ENCODE measurements at places on chromosomes 5 and 9.

GRCh38 chr5:42572313-42572712, 149.1 kb downstream of the GHR start:
- no peak for DNase-seq

DNA sequence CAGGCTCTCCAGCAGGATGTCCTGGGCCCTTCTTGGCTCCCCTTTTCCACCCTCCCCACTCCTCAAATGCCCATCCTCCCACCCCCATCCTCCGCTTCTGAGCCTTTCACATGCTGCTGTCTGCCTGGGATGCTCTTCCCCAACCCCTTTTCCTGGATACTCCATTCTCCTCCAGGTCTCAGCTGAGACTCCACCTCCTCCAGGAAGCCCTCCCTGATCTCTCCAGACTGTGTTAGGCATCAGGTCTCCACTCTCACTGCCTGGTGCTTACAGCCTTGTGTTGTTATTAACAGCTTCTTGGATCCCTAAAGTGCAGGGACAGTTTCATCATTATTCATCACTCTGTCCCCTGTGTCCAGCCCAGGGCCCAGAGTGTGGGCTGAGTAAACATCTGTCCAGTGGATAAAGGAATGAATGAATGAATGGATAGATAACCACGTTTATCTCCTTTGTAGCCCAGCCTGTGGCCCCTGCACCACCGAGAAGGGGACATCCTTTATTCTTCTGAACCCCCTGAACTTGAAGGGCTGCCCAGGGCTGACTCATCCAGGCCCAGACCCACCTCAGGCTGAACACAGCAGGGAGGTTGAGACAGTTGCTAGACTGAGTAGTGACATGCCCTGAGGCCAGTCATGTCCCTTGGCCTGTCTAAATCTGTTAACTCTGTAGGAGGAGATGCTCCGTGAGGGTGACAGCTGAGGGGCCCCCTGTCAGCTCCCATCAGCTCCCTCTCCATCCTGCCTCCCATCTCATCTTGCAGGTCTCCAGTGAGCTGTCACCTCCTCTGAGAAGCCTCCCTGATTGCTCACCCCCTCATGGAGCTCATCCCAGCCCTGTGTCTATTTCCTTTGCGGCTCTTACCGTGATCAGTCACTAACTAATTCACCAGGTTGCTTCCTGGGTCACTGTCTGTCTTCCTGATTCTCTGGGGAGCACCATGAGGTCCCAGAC, 14.6 kb upstream of the LAMC3 start:
- no peak for DNase-seq

DNA sequence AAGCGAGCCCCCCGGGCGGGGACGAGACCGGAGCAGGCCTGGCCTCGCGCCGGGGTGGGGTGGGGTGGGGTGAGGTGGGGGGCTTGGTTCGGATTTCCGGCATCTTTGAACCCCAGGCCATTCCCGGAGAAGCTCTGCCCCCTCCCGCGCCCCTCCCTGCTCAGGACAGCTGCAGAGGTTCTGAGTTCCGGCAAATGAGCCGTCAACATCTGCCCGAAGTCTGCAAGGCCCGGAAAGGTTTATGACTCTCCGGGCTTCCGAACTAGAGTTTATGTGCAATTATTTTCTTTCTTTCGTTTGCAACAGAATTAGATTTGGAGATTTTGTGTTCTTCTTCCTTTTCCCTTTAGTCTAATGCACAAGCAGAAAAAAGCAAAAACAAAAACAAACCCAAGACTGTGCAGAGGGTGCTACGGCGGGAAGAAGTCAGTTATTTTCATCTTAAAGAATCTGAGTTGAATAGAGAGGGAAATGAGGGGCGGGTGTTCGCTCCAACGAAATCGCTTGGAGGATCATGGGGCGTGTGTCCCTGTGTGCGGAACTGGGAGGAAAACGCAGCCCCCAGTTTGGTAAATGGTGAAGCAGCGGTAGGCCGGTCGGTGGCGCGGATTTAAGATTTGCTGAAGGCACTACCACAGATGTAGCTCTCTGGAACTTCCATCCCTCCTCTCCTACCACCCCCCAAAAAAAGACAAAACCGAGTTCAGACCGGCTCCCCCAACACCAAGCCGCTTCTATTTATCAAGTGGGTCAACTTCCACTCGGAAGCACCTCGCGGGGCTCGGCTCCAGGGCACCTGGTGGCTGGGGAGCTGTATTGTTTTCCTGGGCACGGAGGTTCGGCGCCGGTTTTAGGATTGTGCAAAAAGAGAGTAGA, 4.8 kb downstream of the LHX2 start:
- no peak for DNase-seq

GRCh38 chr5:133356396-133356983, 255.9 kb downstream of the FSTL4 start:
- no peak for DNase-seq

GRCh38 chr9:130782886-130783530, 52.0 kb upstream of the ABL1 start:
- DNase-seq = no peak

DNA sequence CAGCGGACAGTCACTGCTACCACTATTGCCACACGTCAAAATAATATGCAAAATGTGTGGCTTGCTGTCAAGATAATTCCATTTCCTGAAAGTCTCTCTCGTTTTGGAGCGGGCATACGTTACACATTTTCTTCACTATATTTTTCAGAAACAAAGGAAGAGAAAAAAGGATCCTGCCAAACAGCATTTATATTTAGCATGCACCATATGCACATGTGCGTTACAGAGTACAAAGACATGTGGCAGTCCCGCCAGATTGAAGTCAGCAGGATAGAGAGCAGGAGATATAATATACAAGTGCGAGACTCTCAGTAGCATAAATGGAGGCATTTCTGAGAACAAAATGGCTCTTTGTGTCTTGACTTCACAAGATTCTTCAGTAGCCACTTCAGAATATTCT, 221.6 kb upstream of the KIF2A start:
- DNase-seq = no peak

- no peak for DNase-seq
These were observed 326.2 kb upstream of the IRX2 start for GRCh38 chr5:3077684-3078083.

GRCh38 chr5:43016217-43016779, 23.8 kb downstream of the ANXA2R start:
- no peak for DNase-seq

DNA sequence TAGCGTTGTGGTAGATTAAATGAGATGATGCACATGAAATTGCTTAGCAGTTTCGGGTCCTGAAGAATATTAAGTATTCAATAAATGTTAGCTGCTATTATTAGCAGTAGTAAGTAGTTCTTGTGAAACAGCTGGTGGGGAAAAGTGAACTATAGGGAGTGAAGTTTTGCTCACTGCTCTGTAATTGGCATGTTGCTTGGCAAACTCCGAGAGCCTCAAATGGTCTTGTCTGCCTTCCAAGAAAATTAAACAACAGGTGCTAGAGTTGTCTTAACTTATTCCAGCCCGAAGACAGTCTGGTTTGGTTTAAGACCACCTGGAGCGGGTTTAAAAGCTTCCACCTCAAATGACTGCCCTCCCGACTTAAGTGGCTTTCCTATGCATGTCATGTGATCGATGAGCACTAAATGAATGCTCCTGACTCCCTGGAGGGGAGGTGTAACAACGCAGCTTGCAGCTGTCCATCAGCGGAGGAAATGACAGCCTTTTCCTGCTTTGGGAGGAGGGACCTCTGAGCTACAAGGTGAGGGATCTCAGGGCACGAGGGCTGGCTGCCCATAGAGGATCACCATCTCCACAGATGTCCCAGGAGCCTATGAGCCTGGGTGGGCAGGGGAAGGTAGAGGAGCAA, 202.9 kb upstream of the PANK3 start:
- DNase-seq = no peak

- DNase-seq = no peak
These were observed 87.6 kb upstream of the PLCXD3 start for GRCh38 chr5:41598011-41598410.

GRCh38 chr5:177366528-177367322, 9.0 kb downstream of the RGS14 start:
- DNase-seq = no peak

DNA sequence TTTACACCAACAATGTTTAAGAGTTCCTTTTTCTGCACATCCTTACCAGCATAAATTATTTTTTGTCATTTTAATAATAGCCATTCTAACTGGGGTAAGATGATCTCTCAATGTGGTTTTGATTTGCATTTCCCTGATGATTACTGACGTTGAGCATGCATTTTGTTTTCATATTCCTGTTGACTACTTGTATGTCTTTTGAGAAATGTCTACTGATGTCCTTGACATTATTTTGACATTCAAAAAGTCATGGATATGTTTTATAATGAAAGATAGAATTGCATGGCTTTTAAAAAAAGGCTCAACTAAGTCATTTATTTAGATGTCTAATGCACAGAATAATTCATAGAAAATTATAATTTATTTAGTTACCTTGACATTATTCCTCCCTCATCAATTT, 381.6 kb upstream of the C9orf72 start:
- no peak for DNase-seq

DNA sequence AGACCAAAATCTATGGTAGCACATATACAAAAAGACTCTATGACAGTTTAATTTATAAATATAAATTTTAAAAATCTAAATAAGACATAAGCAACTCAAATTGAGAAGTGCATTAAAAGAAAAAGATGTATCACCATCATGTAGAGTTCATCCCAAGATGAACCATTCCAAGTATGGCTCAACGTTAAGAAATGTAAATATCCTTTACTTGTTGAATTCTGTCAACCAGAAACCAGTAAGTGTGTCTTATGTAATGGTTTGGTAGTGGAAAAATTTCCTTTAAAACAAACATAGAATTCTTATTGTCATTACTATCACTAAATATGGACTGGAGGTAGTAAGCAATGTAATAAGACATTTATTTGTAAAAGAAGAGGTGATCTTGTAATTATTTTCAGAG, 87.3 kb downstream of the YIPF5 start:
- DNase-seq = no peak

- no peak for DNase-seq
These were observed 746.7 kb upstream of the C9orf72 start for GRCh38 chr9:28319981-28320380.

GRCh38 chr5:130034566-130035210, 130.4 kb downstream of the CHSY3 start:
- no peak for DNase-seq

DNA sequence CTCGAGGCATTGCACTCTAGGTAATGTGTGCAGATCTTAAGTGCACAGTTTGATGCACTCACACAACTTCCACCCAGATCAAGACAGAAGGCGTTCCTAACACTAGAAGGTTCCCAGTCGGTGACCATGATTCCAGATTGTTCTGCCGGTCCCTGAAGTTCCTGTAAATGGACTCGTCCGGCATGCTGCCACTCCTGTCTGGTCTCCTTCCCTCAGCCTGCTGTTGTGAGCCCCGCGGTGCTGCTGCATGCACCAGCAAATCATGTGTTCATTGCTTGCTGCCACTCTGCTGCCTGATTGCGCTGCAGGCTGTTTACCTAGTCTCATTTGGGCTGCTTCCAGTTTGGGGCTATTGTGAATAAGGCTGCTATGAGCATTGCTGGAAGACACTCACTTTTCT, 11.5 kb downstream of the STKLD1 start:
- DNase-seq = no peak

- no peak for DNase-seq
These were observed 48.7 kb downstream of the RUSC2 start for GRCh38 chr9:35538361-35539234.

DNA sequence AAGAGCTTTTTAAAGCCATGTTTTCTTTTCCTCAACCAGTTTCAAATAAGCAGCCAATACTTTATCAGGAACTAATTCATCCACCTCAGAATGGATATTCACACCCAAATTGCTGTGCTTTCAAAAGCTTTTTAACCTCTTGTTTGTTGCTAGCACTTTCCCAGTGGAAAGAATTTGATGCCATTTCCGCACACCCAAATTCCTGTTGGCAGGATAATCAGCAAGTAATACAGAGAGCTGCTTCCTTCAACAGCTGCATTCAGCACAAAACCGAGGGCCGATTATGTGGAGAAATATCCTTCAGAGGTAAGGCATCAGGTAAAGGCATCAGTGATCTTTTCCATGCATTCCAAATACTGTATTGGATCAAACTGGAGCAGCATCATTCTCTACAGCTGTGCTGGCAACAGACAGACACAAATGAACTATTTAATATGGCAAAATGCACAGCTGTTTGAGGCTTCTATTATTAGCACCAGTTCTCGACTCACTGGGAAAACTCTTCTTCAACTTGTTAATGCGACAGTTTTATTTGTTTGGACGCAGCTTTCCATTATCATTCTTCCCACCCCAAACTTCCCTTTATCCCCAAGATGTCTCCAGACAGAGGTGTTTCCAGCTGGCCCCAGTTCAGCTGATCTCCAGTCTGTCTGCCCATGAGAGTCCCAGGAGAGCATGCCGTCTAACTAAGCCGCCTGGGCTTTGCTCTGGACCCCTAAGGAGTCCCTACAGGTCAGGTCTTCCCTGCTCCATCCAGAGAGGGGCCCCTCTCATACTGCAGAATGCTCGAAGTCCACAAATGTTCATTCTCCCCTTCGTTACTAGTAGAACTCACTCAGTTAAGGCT, 22.2 kb upstream of the MGAT1 start:
- DNase-seq = no peak

GRCh38 chr5:163385271-163385670, 52.1 kb upstream of the CCNG1 start:
- DNase-seq = no peak

DNA sequence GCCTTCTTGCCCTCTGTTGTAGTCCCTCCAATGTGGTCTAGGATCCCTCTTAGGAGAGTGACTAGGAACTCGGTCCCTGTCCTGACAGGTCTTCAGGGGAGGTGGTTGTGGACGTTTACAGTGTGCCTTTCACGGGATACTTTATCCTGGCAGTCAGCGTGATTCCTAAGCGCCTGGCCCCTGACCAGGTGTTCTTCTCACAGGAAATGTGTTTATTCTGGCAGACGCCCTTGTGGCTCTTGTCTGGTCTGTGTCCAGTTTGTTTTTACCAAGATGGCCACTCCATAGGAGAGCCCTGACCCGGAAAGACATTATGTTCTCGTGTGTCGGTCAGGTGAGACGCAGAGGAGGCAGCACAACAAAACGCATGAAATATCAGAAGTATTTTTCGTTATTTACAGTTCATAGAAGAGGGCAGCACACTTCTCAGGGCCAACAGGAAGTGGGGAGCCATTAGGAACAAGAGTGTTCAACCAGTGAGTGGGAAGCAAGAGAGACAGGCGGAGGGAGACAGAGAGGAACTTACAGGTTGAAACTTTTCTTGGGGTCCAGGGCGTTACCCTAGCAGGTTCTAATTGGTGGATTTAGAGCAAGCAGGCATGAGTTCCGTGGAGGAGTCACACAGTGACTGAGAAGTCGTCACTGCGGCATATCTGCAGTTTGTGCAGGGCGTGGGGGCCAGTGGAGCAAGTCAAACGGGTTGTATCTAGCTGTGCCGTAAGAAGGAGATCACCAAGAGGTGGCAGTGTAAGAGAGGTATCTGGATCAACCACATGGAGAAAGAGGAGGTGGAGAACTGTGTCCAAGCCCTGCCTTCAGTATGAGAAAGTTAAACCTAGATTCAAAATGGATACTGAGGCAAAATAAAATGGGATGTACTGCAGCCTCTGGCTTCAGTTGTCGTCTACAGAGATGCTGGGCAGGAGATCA, 412.9 kb downstream of the ZSWIM6 start:
- no peak for DNase-seq

DNA sequence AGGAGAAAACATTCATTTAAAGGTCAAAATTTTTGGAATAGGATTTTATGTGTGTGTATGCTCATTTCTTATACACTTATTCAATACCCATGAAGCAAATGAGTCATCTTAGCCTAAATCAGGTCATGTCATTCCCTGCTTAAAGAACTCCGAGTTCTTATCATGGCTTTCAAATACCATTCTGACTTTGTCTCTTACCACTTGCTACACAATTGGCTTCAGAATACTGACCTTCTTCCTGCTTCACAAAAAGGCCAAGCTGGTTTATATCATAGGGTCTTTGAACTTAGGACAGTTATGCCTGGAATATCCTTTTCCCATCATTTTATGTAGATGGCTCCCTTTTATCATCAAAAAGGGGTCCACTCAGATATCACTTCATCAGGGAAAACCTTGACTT, 652.2 kb upstream of the WWC1 start:
- DNase-seq = no peak
